ENCODE measurements at places on chromosomes 3 and 15.
A peak's percentile ranks its signal among the peaks of the same experiment; 100 is the strongest.

GRCh38 chr15:52717924-52718323 is 38.7 kb upstream of the ATOSA start:
- DNase-seq = no peak

- no peak for DNase-seq
Measured at GRCh38 chr3:171379281-171379680, 80.9 kb downstream of the TNIK start.

DNA sequence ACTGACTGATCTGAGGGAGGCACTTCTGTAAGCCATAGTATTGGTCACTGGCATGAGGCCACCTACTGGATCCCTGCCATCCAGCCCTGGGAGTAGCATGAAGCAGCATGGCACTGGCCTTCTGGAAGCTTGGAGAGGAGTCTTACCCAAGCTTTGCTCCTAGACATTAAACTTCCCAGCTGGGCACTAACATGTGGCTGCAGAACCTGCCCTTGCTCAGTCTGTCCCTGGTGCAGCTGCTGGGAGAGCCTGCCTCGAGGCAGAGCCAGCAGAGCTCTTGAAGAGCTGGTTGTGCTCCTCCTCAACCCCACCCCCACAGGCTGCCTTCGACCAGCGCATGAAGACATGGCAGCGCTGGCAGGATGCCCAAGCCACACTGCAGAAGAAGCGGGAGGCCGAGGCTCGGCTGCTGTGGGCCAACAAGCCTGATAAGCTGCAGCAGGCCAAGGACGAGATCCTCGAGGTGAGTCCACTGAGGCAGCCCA is 17.1 kb upstream of the SNX22 start:
- peak; percentile 86 for DNase-seq

GRCh38 chr3:22585504-22585903 is 617.6 kb upstream of the UBE2E2 start:
- DNase-seq = no peak

- DNase-seq = peak; percentile 33
Measured at GRCh38 chr3:10389995-10390394, 69.1 kb upstream of the SEC13 start.

GRCh38 chr3:3240986-3241385 is 61.5 kb upstream of the CRBN start:
- DNase-seq = no peak

- no peak for DNase-seq
Measured at GRCh38 chr3:15361494-15362214, 29.3 kb upstream of the SH3BP5 start.

DNA sequence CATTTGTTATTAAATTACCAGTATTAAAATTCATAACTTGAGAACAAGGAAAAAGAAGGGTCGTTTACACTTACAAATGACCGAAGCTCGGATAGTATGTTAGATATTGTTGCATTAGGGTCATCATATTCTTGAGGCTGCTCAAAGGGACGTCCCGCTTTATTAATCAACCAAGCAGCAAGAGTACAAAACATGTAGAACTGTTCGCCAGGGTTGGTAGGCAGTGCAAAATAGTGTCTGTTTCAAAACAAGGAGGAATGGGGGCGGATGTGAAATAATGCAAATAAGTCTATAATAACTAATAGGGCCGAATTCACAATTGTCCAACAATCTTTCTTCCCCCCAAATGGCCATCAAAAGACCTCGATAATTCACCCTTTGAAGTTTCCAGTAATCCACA is 2.9 kb downstream of the IFT57 start:
- DNase-seq = no peak

All from Ammon's horn (tissue), 1 donor.